ENCODE measurements at places on chromosomes 11 and 22.
A peak's percentile ranks its signal among the peaks of the same experiment; 100 is the strongest.

DNA sequence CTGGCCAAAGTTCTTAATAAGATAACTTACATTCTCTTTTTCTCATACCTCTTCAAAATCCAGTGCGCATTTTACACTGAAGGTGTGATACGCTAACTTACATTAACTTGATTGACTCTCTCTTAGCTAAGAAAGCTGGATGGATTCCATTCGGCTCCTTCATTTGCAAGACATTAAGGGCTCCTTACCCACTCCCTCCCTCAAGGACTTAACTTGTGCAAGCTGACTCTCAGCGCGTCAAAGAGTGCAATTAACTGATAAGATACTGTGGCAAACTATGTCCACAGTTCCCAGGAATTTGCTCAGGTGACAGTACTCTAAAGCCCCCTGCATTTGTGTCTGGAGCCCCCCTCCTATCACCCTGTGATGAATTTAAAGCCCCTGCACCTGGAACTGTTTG, 6.4 kb upstream of the RFPL1 start:
- DNase-seq: no peak

- no peak for DNase-seq
Observed at GRCh38 chr11:10637731-10638151, 55.8 kb downstream of the IRAG1 start.

- DNase-seq: no peak
Observed at GRCh38 chr11:120229451-120230424, 10.2 kb upstream of the POU2F3 start.

- no peak for DNase-seq
Observed at GRCh38 chr11:107076832-107077231, 58.6 kb upstream of the GUCY1A2 start.

DNA sequence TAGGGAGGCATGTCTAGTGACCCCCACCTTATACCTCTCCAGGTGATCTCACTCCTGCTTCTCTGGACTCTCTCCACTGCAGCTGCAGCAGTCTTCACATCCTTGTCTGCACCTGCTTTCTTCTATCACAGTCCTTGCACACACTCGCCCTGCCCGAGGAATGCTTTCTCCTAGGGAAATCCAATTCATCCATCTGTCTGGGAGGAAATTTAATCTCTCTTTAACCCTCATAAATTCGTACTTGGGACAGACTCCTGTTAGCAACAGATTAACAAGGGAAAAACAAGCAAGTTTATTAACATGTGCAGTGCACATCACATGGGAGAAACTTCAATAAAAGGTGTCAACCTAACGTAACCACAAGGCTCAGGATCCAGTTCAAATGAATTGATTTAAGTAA, 11.3 kb upstream of the RCN1 start:
- DNase-seq: no peak

- peak; percentile 6 for DNase-seq
Observed at GRCh38 chr11:101511065-101511464, 72.7 kb downstream of the TRPC6 start.

- DNase-seq: no peak
Observed at GRCh38 chr22:35995772-35996171, 32.9 kb downstream of the RBFOX2 start.

- no peak for DNase-seq
Observed at GRCh38 chr11:47977623-47978022, 2.7 kb upstream of the PTPRJ start.

GRCh38 chr11:396511-396947, 2.5 kb downstream of the PKP3 start:
- no peak for DNase-seq

DNA sequence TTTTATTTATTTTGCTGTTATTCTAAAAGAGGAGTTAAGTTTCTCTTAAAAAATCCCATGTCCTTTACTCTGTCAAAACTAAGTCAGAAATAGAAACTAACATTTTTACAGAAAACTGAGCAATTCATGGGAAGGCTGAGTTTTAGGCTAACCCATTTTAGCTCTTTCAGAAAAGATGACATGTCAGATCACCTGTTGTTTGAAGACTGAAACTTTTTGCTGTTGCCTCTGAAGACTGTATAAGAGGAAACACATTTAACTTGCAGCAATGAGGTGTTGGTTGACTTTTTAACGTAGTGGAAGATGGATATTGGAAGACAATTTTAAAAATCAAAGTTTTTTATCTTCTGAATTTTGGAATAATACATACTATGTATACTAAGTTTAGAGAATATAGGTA, 115.4 kb downstream of the METTL15 start:
- no peak for DNase-seq

DNA sequence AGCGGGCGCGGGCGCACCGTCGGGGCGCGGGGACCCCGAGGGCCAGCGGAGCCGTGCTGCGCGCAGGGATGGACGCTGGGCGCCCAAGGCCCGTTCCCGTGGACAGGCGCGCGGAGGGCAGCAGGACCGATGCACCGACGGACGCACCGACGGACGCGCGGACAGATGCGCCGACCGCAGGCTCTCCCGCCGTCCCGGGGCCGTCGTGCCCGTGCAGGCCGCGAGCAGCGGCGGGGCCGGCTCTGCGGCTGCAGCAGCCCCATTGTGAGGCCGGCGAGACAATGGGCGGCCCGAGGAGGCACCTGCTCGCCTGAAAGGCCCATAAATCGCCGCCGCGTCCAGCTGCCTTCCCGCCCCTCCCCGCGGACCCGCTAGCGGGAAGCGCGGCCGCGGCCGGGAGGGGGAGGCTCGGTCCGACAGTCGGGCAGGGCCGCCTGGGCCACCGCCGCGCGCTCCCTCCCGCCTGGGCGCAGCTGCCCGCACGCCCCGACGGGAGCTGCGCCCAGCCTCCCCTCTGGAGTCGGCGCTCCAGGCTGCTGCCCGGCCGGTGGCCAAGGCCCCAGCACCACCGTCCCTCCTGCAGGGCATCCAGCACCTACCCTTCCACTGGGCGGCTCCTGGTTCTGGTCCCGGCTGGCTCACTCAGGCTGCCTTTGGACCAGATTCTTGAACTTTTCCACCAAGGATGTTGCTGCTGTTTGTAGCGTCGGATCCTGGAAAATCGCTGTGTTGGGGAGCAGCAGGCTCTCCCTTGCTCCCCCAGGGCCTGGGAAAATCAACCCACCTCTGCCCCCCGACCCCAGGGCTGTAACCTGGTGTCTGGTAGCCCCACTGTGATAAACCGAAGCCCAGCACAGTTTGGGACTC, 15.8 kb downstream of the CDKN1C start:
- DNase-seq: no peak

- no peak for DNase-seq
Observed at GRCh38 chr22:42786606-42787356, 66.1 kb upstream of the A4GALT start.

DNA sequence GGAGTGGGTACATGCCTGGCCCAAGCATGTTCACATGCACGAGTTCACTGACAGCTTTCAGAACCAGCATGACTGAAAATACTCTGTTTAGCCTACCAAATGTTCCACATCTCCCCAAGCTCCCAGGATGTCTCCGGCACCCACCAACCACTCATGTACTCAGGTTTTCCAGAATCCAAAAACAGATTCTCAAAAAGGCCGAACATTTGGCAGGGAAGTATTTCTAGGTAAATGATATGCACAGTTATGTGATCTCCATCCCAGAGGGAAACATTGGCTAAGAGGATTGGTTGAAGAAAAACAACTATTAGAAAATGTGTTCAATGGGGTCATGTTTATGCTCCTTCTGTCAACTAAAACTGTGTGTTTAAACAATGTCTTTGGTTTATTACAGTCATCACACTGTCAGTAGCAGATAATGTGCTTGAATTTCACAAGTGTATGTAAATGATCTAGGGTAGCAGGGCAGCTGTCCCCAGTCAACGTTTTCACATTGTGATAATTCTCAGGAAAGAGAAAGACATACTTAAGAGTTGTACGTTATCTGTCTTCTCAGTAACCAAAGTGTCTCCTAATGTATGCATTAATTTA, 52.3 kb downstream of the BARX2 start:
- DNase-seq: no peak

DNA sequence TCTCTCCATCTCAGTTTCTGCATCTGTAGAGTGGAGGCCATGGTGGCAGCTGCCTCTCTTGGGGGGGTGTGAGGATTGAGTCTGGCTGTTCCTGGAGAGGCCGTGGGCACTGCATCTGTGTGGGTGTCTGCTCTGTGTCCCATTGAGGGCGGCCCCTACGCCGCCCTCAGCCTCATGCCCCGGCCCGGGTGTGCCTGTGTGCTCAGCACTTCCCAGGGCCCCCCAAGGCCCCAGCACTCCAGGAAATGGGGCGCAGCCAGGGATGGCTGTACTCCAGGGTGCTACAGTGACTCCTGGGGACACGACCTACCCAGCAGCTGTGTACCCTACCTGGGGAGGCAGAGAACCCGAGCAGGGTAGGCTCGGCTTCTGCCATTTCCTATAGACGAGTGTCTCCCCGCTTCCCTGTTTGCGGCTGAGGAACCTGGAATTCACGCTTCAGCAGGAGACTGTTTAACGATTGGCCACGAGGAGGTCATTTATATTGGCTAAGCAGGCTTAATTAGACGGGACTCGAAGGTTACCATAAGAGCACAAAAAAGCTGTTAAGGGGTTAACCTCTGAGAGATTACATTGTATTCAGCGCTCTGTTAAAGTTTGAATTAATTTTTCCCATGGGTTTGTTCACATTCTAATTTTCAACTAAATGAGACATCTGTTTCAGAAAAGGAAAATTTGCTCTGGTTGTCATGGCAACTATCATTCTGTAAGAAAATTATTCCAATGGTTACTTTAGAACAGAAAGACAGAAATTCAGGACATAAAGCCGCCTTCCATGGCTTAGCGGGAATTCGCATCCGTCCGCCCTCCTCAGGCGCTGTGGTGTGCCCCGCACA, 76.4 kb downstream of the MPPED1 start:
- peak; percentile 59 for DNase-seq

- DNase-seq: no peak
Observed at GRCh38 chr11:84871116-84871515, 756.0 kb downstream of the DLG2 start.

DNA sequence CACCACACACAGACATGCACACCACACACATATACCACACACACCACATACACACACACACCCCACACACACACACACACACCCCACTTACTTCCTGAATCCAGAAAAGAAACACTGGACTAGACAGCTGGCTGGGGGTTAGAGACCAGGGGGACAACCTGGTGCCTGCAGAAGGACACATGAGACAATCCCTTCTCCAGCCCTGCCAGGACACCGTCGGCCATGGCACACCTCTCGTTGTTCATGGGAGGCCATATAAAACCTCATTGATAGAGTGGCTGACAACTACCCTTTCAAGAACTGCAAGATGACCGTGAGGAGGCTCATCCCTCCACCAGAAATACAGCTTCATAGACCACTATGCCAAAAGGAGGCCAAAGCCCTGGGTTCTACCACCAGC, 54.3 kb downstream of the IGSF9B start:
- DNase-seq: no peak

- DNase-seq: no peak
Observed at GRCh38 chr22:41758231-41758630, 42.2 kb upstream of the CCDC134 start.

- DNase-seq: no peak
Observed at GRCh38 chr11:120350637-120351036, 14.4 kb downstream of the ARHGEF12 start.

GRCh38 chr11:61602775-61603569, 22.1 kb upstream of the SYT7 start:
- DNase-seq: no peak

DNA sequence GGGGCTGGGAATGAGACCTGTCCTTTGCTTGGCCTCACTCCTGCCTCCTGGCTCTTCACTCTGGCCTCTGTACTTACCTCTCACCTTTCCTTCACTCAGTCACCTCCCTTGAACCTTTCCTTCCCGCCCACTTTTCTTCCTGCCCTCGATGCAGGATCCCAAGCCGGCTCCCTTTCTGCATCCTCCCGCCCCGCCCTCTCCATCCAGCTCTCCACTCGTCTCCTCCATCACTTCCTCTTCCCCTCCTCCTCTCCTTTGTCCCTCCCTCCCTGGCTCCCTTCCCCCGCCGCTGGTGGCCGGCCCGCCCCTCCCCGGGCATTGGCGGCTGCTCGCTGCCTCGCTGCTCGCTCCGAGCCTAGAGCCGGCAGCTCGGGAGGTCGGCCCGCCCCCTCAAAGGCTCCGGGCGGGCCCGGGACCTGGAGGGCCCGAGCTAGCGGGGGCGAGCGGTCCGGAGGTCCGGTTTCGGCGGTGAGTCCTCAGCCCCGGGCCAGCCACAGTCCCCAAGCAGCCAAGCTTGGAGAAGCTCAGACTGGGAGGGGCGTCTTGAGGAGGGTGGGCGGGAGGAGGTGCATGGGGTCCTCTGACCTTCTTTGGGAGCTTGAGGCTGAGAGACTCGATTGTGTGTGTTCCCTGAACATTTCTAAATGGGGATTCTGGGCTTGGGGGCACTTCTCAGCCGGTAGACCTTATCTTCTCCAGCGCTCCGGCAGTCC, 13.8 kb downstream of the PHLDB1 start:
- peak; percentile 97 for DNase-seq

GRCh38 chr11:38131535-38131934, 1533.5 kb upstream of the RAG2 start:
- DNase-seq: no peak

GRCh38 chr11:128739589-128739988, 45.7 kb downstream of the FLI1 start:
- DNase-seq: no peak

- no peak for DNase-seq
Observed at GRCh38 chr11:46363031-46363407, 15.8 kb downstream of the DGKZ start.

- DNase-seq: no peak
Observed at GRCh38 chr22:50098052-50098451, 8.2 kb downstream of the MOV10L1 start.
